Aorta (tissue), 5 donors: ENCODE measurements at places on chromosomes 11 and 22.

DNA sequence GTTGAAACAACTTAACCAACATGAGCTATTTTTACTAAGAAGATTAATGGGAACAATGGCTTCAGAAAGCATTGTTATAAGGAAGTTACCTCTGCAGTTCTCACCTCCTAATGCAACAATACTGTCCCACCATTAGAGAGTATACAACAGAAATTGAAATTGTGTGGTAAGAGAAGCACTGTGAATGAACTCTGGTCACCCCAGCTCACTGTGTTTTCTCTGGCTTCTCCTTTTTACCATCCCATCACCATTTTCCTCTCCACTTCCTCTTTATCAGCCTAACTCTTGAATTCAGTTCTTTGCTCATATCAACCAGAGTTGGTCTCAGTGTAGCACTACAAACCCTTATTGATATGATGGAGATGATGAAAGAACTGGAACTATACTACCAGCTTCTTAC lies 138.0 kb upstream of the POU2AF2 start:
- no peak for DNase-seq

- DNase-seq = peak; percentile 79
Measured at GRCh38 chr11:69918231-69918937, 99.2 kb upstream of the FGF3 start.

GRCh38 chr11:79007771-79008402 lies 432.9 kb downstream of the TENM4 start:
- DNase-seq = no peak

GRCh38 chr22:43205748-43206508 lies 19.0 kb upstream of the TTLL12 start:
- DNase-seq = peak; percentile 15

GRCh38 chr22:33923660-33924246 lies 3.5 kb upstream of the LARGE1 start:
- DNase-seq = no peak

DNA sequence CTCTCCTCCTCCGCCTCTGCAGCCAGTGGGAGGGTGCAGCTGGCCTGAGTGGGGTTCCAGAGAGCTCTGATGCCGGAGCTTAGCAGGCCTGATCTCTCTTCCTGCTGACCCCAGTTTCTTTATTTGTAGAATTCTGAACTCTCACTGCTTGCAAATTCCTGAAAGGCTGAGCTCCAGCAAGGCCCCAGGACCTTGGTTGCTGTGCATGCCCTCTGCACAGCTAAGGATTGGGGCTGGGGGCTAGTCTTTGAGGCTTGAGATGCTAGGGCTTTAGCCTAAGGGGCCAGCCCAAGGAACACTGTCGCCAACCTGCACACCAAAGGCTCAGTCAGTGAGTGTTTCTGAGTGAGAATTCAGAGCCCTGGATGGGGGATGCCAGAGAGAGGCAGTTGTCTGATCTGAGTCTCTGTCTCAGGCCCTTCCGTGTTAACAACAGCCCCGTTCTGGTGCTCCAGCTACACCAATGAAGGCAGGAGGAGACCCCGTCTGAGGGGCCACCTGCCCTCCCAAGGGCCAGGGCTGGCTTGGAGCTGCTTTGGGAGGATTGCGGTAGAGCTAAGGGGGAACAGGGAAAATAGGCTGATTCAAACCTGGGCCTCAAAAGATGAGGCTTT lies 106.0 kb upstream of the LMO1 start:
- peak; percentile 28 for DNase-seq

DNA sequence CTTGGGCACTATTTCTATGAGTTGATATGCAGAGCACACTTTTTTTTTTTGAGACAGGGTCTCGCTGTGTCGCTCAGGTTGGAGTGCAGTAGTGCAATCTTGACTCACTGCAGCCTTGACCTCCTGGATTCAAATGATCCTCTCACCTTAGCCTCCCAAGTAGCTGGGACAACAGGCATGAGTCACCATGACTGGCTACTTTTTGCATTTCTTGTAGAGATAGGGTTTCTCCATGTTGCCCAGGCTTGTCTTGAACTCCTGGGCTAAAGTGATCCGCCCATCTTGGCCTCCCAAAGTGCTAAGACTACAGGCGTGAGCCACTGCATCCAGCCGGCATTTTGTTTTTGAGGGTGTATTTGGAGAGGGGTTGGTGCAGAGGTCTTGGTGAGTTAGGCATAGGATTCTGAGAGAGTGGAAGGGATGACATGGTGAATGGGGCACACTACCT lies 29.9 kb upstream of the MTCH2 start:
- no peak for DNase-seq

GRCh38 chr11:120303004-120303637 lies 22.0 kb upstream of the TLCD5 start:
- no peak for DNase-seq

GRCh38 chr11:31690041-31690440 lies 121.1 kb downstream of the PAX6 start:
- DNase-seq = no peak
